ENCODE measurements at places on chromosomes 3 and 15.

DNA sequence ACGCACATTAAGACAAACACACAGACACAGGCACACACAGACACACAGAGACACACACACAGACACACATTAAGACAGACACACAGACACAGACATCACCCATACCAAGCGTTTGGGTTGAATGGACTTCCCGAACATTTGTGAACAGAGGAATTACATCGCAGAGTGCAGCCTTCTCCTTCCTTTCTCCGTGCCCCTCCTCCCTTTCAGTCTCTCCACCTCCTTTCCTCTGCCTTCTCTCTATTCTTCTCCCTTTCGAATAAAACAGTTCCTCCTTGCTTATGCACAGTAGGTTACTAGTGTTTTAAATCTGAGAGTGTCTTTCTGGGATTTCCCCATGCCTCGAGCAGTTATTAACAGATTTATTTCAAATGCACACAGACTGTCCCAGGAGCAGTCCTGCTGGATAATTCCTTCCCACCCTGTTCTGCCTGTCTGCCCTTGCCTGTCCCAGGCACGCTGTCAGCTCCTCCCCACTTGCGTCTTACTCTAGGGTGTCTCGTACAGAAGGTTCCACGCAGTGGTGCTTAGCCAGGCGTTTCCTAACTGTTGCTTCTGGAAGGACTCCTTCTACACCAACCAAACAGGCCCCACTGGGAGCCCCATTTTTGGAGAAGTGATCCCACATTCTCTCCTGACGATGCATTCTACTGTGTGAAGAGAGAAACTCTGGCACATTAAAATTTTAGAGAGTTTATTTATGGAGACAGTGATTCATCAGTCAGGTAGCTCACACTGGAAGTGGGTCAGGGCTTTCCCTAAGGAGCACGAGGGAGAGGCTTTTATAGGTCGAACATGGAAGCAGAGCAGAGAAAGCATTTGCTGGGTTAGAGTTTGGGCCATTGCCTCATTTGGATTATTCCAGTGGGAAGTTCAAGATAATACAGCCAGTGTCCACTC, 163.8 kb downstream of the SV2B start:
- peak; percentile 93 for DNase-seq

DNA sequence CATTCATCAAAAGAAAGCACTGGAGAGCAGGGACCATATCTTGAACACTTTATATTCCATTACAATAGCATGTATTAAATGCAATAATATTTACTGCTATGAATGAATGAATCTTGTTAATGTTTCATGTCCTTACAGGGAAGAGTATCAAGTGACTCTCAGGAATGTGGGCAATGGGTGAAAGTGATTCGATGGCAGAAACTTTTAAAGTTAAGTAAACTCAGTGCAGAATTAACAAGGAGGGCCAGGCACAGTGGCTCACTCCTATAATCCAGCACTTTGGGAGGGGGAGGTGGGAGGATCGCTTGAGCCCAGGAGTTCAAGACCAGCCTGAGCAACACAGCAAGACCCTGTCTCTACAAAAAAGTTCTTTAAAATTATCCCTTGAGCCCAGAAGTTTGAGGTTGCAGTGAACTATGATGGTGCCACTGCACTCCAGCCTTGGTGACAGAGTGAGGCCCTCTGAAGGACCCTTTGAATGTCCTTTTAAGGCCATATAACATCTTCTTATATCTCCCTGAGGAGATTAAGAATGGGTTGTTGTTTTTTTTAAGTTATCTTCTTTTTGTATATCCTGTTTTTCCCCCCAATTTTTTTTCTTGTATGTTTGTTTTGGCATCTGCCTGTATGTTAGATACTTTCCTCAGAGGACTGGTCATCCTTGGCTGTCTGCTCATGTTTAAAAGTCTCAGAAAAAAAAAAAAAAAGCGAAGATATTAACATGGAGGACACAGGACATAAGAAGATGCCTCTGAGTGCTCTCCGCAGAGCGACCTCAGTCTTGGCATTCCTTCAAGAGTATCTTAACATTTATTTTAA, 9.6 kb upstream of the FSIP1 start:
- DNase-seq: no peak

- no peak for DNase-seq
Observed at GRCh38 chr3:136078421-136079364, 113.2 kb downstream of the PPP2R3A start.

DNA sequence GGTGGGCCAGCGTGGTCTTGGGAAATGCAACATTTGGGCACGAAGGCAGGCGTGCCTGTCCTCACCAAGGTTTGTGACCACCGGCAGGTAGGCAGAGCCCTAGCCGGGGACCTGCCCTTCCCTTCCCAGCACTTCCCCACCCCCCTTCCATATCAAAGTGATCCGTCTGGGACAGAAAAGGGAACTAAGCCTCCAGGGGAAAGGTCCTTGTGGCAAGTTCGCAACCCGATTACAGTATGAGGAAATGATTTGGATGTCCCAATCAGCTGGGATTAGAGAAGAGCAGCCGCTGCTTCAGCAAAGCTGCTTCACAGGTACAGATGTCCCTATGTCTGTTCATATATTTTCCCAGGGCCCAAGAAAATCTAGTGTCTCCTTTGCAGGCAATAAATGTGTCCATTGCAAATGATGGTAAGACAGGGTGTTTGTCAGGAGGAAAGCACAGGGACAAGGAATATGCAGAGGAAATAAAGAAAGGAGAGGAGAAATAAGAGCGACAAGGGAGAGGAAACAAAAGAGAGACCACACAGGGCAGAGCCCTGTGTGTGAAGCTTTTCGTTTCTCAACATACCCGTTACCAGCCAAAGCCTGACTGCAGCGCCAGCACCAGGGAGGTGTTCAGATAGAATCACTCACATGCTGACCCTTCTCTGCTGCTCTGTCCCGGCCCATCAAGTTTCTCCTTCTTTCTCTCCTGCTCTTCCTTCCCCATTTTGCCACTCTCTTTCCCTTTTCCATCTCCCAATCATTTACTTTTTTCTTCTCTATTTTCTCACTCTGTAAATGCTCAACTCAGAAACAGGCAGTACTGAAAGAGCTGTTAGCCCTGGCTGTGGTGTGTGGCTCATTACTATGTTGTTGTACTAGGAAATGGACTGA, 17.4 kb upstream of the SECISBP2L start:
- no peak for DNase-seq

DNA sequence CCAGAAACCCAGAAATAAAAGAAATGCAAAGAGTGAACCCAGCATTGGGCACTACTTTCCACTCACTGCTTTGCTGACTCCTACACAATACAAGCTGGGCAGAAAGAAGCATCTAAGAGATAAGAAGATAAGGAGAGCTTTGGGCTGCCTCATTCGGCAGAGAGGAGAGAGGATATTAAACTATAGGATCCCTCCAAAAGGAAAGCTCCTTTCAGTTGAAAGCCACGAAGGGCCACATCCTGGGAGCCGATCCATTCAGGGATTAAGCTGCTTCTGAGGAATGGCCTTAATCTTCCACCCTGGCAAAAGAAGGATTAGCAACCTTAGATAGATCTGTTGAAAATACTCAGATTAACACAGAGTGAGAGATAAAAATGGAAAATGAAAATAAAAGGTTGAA, 274.9 kb upstream of the PPP2R3A start:
- no peak for DNase-seq

DNA sequence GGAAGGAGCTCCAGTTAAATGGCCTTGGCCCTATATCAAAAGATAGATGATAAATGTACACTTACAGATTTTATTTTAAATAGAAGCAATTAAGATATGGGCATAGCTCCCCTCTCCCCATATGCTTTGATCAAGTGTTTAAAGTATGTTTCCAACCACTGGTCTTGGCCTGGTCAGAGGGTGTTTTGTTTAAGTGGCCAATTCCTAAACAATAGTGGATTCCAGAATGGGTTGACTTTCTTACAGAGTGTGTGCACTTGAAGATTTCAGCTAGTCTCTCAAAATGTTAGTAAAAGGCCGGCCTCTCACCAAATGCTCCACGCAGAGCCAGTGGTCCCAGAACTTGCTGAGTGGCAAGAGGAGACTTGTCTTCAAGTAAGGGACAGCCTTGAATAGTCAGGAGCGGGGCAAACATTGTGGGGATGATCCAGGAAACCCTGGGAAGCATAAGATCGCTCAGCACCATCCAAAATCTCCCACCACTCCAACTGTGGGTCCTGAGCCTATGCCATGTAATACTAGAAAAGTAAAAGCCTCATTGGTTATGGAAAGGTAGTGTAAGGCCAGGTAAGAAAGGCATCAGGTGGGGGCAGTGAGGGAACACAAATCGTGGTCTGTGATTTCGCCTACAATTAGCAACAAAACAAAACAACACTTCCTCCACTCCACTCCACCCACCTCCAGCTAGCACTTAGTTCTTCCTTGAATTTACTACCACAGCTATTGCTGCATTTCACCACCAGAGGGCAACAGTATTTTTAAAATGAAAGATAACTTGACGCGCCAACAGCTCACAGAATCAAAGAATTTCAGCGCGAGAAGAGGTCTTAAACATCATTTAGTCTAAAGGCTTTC, 4.8 kb downstream of the RARRES1 start:
- DNase-seq: no peak

DNA sequence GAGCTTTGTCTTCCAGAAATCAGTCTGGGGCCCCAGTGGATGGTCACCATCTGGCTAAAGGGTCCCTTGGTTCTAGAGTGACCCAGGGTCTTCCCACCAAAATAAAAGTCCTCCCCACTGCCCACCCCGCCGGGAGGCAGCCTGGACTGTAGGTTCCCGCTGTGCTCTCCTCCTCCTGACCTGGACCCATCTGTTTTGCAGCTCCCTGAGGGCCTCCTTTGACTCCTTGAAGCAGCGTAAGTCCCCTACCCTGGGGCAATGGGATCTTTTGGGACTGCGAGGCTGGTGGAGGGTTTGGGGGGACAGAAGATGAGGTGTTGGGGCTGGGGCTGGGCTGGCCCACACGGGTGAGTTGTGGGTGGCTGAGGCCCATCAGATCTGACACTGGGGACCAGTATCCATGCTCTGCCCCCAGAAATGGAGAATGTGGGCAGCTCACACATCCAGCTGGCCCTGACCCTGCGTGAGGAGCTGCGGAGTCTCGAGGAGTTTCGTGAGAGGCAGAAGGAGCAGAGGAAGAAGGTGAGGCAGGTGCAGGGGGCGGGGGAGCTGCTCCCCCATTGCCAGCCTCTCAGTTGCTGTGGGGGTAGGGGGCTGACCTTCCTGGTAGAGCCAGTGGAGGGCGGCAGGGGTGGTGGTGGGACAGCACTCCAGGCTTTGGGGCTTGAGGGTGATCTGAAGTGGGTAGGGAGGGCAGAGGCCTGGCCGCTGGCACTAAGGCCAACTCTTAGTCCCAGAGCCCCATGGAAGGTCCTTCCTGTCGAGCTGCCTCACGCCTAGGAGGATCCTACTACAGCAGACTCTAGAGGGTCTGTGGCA, 30.4 kb downstream of the PSTPIP1 start:
- DNase-seq: no peak

GRCh38 chr3:13172644-13173013, 99.4 kb upstream of the IQSEC1 start:
- no peak for DNase-seq

GRCh38 chr3:102410616-102411015, 24.2 kb upstream of the ZPLD1 start:
- no peak for DNase-seq

GRCh38 chr3:59135096-59135495, 85.3 kb upstream of the CFAP20DC start:
- no peak for DNase-seq

- no peak for DNase-seq
Observed at GRCh38 chr15:60648928-60649679, 170.2 kb upstream of the ICE2 start.

DNA sequence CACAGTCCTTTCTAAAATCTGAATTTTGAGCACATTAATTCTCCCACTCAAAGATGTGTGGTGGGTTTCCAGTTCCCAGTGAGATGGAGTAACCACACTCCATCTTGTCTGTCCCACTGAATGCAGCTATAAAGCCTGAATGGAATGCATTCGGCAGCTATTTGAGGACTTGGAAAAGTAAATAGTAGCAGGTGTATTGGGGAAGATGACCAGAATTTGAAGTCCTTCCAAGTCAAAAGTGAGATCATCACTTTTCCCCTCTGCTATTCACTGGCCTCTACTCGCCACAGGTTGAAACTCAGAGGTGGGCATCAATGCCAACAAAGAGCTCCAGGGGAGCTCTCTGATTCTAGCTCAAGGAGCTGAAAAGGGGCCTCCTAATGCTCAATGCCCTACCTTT, 8.1 kb upstream of the GNB5 start:
- no peak for DNase-seq

GRCh38 chr3:89762405-89762804, 655.0 kb downstream of the EPHA3 start:
- DNase-seq: no peak

DNA sequence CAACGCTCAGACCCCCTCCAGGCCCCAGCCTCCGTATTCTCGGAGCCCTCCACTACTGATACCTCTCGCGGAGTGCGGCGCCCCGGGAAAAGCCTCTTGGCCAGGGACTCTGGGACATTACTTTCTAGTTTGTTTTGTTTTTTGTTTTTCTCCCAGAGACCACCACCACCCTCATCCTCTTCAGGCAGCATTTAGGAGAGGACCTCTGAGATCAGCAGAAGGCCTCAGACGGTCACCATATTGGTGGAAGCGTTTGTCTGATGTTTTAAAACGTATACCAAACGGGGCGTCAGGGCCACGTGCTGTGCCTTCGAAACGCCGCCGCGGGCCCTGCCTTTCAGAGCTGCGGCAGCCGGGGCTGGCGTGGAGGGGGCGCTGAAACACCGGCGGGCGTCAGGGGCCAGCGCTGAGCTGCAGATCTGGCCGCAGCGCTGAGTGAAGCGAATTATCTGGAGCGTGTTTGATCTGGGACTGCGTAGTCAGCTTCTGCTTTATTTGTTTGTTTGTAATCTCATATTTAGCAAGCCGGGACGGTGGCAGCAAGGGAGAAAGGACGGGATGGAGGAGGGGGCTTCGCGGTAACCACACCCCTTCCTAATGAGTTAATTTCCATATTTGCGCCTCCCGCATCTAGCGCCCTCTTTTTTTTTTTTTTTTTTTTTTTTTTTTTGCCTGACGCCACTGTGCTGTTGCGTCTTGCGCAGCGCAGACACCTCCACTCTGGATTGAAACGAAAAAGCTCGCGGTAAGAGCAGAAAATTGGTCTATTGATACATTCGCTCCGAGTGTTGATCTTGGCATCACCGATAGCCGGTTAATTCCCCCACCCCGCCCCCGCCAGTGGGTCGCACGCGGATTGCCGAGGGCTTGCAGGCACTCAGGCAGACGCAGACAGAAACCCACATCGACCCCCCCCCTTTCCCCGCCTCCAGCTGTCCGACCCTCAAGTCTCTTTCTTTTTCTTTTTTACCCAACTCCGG, 14.9 kb downstream of the SOX2 start:
- no peak for DNase-seq

- no peak for DNase-seq
Observed at GRCh38 chr3:99896482-99896881, 78.8 kb downstream of the CMSS1 start.

- peak; percentile 99 for DNase-seq
Observed at GRCh38 chr3:100400780-100401673, at the start of the genes LNP1 and TOMM70. TSS of gene LNP1 (plus strand) at chr3:100401539. CDS start at chr3:100429730, 28,191 bp downstream. TSS of gene TOMM70 (minus strand) at chr3:100401089. CDS start at chr3:100400949, 140 bp downstream.

GRCh38 chr3:82978368-82978767, 1216.9 kb upstream of the GBE1 start:
- DNase-seq: no peak

Data from right atrium auricular region (tissue), 2 donors.